ENCODE measurements at places on chromosomes 2 and 18.

GRCh38 chr18:7369006-7369405 lies 138.1 kb downstream of the LRRC30 start:
- DNase-seq = no peak

GRCh38 chr2:134576478-134576877 lies 142.3 kb downstream of the TMEM163 start:
- no peak for DNase-seq

DNA sequence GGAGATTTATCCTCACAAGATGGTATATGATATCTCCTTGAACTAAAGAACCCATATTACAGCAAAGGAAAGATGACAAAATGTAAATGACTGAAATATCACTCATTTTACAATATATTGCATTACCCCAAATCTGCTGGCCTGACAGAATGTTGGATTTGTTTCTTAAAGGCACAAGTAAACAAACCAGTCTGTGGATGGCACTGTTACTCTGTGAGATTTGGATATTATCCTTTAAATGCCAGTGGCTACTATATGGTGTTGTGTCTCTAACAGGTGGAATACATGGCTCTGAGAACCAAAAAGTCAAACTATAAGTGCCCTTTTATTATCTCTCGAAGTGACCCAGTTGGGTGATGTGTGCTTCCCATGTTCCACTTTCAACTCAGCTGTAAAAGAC lies 125.7 kb downstream of the PDE1A start:
- no peak for DNase-seq

DNA sequence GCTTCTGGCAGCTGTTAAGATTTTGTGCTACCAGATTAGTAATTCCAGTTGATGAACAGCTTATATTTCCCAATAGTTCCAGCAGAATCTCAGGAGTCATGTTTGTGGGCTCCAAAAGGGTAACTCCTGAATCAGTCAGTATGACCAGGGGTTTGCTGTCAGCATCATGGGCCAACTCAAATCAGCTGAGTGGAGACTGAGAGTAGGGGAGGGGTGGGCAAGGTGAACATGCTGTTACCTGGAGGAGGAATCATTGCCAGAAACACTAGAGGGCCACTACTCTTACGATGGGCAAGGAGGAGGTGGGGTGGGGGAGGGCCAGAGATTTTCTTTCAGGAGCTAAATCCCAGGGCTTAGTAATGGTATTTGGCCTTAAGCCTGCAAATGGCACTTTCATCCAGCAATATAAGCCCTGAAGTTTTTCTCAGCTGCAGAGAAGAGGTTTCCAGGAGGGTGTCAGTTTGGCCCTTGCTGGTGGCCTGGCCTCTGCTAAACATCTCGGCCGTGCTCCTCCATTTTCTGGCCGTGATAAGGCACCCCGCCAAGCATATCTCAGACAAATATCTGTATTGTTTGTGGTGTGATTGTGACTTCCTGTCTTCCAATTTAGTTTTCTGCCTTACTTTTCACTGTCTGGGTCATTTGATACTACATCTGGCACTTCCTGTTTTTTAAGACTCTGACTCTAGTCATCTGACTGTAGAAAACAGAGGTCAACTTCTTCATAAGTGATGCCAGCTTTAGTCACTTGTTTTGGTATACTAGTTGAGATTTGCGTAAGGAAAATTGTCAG lies 120.5 kb upstream of the CXCR4 start:
- no peak for DNase-seq

DNA sequence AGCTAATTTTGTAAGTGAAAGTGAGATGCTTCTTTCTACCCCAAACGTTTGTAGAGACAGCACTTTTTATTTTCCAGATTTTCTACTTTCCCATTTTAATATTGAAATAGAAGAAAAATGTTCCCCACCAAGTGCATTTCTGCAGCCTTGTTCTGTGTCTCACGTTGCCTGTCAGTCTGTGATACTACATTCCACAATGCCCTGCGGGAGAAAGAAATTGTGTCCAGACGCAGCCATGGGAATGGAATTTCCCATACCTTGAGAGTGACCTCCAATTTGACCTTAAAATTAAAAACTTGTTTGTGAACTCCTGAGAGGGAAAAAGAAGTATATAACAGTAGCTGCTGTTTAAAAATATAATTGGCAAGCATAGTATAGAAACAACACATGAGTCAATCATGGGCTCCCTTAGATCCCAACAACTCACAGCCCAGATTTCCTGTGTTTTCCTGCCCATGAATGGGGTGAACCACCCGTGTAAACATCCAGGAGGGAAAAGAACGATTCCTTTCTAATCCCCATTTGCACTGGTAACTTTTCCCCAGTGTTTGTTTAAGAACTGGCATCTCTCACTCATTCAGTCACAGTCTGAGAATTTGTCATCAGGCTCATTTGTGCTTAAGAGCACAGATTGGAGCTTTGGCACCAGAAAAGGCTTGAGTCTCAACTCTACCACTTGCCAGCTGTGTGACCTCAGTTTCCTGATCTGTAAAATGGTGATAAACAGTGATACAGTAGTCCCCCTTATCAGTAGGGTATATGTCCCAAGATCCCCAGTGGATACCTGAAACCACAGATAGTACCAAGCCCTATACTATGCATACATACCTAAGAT lies 166.1 kb upstream of the ZNF521 start:
- DNase-seq = no peak

DNA sequence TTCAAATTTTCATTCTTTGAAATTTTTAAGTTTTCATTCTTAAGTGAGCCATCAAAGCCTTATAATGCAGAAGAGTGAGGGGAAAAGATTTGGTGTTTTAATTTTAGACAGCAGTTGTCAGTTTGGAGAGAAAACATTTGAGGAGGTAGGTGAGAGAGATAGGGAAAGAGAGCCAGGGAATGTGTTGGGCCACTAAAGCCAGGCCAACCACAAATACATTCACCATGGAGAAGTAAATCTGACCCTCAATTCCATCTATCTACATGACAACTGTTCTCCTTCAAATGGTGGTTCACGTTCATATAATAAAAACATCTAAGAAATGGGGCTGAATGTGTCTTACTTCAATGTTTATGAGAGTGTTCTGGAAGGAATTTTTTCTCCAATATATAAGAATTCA lies 553.0 kb upstream of the SYT4 start:
- no peak for DNase-seq

DNA sequence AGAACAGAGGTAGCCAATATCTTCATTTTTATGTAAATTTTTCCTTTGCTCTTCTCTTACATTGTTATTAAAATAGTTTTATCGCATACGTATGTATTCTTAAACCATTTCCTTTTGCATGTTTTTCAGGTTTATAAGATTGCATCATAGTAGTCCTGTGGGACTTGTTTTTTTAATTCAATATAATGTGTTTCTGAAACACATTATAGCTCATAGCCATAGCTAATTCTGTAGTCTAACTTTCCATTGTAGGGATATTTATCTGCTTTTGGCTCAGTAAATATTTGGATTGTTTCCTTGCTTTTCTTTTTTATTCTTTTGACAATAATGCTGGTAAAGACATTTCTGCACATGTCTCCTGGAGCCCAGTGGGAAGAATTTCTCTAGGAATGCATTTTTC lies 484.3 kb downstream of the PTPRM start:
- no peak for DNase-seq

- DNase-seq = no peak
Measured at GRCh38 chr2:42901076-42901640, 108.8 kb upstream of the HAAO start.

DNA sequence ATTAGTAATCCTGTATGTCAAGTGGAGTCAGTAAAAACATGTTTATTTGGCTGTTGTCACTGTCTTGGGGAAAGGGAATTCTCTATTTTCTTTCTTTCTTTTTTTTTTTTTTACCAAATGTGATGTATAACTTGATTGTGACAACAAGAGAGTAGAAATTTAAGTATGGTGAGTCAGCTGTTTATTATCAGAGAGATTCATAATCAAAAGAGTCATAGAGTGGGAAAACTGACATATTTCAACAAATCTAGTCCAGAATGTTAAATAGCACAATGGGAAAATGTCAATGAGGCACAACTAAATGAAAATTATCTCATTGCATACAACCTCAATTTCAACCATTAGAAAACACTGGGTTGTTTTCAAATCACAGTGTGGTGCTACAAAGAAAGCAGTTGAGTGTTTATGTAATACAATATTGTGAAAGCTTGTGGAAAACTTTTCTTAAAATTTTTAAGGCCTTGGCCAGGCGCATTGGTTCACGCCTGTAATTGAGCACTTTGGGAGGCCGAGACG lies 111.9 kb upstream of the DTNA start:
- no peak for DNase-seq

- no peak for DNase-seq
Measured at GRCh38 chr2:29518010-29518409, 402.8 kb downstream of the CLIP4 start.

DNA sequence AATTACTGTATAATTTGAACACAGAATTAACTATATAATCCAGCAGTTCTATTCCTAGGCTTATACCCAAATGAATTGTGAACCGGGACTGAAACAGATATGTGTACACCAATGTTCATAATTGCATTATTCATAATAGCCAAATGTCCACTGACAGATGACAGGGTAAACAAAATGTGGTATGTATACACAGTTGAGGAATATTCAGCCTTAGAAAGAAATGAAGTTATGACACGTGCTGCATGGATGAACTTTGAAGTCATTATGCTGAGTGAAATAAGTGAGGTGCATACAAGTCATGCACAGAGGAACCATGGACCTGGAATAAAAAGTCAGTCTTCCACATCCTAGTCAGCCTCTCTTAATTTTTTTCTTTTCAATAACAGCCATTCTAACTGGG lies 91.9 kb downstream of the SH3RF3 start:
- no peak for DNase-seq

DNA sequence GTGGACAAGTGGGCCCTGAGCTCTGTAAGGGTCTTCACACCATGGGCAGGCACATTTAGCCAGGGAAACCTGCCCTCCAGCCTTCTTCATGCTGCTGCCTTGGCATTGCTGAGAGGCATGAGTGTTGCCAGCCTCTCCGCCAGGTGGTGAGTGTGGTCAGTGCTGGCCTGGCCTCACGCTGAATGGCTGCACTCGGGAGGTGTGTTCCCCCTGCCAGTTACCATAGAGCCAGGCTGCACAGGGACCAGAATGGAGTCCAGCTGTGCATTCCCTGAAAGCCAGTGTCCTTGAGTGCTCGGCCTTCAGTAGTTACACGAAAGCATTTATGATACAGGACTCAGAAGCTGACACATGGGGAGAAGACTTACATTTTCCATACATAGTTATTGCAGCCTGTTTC lies 139.7 kb downstream of the ATP9B start:
- no peak for DNase-seq

DNA sequence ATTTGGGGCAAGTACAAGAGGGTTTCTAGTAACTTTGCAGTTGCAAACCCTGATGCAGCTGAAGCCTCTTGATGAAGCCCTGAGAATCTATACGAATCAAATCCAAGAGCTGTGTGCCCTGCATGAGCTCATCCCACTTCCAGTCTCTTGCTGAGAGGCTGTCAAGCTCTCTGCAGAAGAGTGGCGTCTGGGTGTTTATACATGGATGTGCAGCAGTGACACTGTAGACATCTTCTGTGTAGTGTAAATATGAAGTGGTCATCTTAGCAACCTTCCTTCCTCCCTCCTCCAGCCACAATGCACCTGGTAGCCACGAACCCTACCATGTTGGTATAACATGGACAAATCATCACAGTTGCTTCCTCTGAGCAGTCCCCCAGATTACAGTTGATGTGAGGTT lies 18.4 kb upstream of the KIAA2012 start:
- no peak for DNase-seq

GRCh38 chr2:28991021-28991420 lies 9.9 kb downstream of the TOGARAM2 start:
- no peak for DNase-seq

DNA sequence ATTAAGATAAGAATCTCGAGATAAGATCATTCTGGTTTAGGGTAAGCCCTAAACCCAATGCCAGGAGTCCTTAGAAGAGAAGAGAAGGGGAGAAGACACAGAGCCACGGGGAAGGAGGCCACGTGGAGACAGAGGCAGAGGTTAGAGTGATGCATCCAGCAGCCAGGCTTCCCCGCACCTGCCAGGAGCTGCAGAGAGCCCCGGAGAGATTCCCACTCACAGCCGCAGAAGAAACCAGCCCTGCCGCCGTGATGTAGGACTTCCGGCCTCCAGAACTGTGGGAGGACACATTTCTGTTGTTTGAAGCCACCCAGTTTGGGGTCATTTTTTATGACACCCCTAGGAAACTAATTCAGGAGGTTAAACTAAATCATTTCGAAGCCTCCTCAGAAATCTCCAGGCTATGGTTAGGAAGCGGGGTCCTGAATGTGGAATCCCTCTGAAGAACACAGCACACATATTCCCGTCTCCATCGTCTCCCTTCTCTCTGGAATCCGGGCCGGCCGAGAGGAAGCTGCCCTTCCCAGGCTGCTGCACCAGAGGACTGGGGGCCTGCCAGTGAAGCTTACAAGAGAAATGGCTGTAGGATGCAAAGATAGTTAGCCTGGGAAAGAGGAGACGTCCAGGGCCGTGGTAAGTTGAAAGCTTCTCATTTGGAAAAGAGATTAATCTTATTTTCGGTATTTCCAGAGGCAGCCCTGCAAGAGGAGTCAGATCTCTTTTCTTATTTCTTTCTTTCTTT lies 156.6 kb downstream of the TWIST2 start:
- DNase-seq = no peak

DNA sequence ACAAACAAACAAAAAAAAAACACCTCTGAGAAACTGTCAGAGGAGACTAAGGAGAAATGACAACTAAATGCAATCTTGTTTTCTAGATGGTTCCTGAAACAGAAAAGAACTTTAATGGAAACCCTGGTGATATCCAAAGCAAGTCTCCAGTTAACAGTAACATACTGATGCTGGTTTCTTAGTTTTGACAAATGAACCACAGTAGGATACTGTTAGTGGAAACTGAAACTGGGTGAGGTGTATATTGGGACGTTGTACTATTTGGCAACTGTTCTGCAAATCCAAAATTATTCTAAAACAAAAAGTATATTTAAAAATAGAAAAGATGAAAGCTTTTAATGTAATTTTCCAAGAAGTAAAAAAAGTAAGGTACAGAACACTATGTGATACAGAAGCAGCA lies 11.4 kb downstream of the SESTD1 start:
- DNase-seq = no peak

- no peak for DNase-seq
Measured at GRCh38 chr18:62988471-62988870, 273.1 kb downstream of the PHLPP1 start.

DNA sequence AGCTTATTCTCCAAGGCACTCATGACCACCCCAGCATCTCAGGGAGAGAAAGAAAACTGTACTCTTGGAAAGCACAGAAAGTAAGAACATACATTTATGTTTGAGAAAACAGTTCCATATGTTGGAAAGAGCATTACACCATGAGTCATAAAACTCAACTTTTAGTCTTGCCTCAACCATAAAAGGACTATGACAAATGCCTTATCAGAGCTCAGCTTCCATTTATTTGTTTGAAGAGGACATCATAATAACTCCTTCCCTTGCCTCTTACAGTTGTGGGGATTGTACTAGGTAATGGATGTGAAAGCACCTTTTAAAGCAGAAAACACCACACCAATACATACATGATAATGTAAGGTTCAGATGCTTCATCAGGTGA lies 370.8 kb downstream of the LNPK start:
- DNase-seq = no peak

Data from occipital lobe (tissue), 3 donors.